ENCODE measurements at places on chromosomes 5 and 9.

GRCh38 chr9:84499969-84500582 lies 159.5 kb upstream of the SLC28A3 start:
- DNase-seq: no peak

DNA sequence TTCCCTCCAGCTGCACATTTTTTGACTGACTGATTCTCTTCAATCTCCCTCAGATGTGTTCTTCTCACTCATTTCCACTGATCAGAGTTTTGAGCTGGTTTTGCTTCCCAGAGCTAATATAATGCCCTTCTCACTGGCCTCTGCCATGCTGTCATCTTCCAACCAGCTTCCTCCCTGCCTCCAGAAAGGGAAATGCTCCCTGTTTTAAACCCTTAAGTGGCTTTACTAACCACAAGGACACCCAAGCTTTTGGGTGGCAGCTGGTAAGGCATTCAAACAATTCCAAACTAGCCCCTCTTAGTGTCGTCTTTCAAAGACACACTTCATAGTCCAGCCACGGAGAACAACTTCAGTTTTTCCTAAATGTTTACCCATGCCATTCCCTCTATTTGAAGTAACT lies 172.5 kb downstream of the CRB2 start:
- DNase-seq: no peak

GRCh38 chr9:133801739-133802138 lies 63.6 kb upstream of the SARDH start:
- no peak for DNase-seq

DNA sequence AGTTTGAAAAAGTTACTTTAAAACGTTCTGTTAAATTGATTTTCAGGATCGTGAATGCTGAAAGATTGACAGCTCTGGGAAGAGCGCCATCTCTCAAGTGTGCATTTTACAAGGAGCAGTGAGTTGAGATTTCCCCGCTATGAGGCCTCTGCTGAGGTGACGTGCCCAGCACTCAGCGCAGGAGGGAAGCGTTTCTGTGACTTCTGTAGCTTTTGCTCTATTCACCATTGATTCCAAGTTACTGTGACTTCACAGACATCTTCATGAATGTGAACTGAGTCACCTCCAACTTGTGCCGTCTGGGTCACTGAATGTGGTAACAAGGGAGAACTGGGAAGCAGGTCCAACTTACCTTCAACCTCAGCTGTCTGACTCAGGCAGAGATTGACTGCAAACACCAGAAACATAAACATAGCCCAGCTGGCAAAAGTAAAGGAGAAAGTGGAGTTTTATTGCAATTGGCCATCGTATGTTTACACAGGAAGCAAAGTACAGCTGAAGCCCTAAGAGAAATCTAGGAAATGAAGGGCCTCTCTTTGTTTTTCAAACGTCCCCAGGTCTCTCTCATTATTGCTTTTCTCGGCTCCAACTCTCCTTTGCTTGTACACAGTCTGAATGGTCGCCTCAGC lies 428.8 kb upstream of the CLINT1 start:
- no peak for DNase-seq

DNA sequence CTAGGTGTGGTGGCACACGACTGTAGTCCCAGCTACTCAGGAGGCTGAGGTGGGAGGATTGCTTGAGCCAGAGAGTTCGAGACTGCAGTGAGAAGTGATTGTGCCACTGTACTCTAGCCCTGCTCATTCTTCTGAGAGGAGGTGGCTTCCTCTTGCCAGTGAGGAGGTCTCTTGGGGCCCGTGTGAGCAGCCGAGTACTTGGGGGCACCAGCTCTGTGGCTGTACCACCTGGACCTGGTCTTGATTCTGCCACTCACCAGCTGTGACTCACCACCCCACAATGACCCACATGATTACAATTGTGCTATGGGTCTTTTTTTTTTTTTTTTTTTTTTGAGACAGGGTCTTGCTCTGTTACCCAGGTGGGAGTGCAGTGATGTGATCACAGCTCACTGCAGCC lies 18.0 kb upstream of the CRB2 start:
- DNase-seq: no peak

DNA sequence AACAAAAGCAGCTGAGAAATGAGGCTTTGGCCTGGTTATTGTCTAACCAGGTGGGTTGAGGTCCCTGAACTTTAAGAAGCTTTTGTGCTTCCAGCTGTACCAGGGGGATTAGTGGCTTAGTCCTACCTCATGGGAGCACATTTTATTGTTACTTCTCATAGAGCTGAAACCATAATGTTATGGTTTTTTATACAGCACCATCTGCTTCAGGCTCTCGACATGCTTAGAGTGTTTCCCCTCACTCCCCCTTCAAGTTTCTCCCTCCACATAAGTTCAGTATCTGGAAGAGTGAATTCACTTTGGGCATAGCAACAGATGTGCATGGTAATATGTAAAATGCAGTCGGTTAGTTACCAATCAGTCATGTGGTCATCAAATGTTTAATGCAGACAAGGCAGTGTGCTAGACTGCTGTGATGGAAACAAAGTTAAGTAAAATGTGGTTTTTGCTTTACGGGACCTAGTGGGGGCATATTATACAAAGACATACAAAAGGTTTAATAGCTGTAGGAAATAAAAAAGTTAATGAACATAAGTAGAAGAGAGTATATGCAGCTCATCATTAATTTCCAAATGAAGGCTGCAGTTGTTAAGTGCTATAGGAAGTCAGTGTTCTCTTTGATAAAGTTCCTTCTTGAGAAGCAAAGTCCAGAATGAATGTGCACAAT lies 95.9 kb upstream of the SPRY4 start:
- no peak for DNase-seq

GRCh38 chr9:5800969-5801738 lies 31.8 kb downstream of the ERMP1 start:
- DNase-seq: no peak

DNA sequence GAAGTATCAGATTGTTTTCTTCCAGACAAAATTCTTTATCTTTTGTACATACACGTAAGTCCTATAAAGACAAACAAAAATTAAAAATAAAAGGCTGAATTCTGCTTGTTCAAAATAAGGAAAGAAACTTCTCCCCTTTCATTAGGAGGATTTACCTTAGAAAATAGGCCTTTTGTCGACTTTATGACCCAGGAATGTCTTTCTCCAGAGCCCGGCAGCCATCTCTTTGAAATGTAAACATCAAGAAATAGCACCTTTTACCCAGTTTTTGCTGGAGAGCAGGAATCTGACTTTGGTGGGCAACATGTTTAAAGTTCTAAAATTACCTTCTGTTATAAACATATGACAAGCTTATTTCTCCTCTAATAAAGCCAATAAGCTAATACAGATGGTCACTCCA lies 373.0 kb upstream of the FTMT start:
- DNase-seq: no peak

DNA sequence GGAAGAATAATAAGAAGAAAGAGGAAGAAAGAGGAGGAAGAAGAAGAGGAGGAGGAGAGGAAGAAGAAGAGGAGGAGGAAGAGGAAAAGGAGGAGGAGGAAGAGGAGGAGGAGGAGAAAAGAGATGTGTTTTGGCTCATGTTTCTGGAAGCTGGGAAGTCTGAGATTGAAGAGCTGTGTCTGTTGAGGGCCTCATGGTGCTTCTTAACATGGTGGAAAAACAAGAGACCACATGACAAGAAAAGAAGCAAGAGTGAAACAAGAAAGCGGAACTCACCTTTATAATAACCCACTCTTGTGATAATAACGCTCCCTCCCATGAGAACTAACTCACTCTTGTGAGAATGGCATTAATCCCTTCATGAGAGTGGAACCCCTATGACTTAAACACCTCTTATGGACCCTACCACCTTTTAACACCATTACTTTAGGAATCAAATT lies 36.1 kb upstream of the RANBP6 start:
- no peak for DNase-seq
